HAP-1 (cell line): ENCODE measurements at places on chromosomes 3 and 15.
A peak's percentile ranks its signal among the peaks of the same experiment; 100 is the strongest.

DNA sequence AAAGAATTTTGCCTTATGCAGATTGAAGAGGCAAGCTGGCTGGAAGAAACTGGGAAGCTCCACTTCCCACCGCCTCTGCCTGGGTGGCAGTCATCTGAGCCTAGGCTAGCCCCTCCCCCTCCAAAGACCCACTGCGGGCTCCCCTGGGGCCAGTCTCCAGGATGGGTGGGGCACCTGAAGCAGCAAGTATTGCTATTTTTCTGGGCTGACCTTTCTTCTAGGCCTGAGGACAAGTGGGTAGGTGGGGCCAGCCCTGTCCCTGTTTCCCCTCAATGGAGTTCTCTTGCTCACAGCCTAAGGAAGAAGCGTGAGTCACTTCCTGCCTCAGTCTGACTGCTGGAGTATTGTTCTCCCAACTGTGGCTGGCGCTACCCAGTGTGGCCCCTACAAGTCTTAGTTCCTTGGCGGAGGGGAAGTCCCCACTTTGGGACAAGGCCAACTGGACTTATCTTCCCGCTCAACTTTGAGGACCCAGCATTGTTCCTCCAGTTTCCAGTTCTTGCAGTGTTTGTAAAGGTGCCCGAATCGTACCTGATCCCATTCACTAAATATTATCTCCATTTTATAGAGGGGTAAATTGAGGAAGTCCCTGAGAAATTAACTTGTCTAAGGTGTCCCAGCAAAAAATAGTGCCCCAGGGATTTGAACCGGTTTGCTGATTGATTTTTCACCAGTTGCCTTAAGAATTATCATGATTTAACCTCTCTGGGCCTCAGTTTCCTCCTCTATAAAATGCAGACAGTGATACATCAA, 1.4 kb downstream of the FURIN start:
- DNase-seq, result peak; percentile 90

GRCh38 chr3:108222853-108223565, 785 bp upstream of the IFT57 start:
- DNase-seq, result peak; percentile 35

- peak; percentile 3 for DNase-seq
Observed at GRCh38 chr3:10783360-10784351, 32.4 kb upstream of the SLC6A11 start.

- DNase-seq, result no peak
Observed at GRCh38 chr15:34213690-34214089, 3.8 kb upstream of the KATNBL1 start.

GRCh38 chr15:62121273-62122015, 43.6 kb downstream of the C2CD4B start:
- no peak for DNase-seq

- DNase-seq, result no peak
Observed at GRCh38 chr15:68844856-68845550, 24.3 kb upstream of the ANP32A start.

GRCh38 chr3:126348308-126348920, 8.8 kb downstream of the KLF15 start:
- peak; percentile 44 for DNase-seq

- no peak for DNase-seq
Observed at GRCh38 chr3:168025076-168025475, 70.6 kb downstream of the GOLIM4 start.

- DNase-seq, result no peak
Observed at GRCh38 chr3:66830301-66830700, 167.8 kb upstream of the KBTBD8 start.

- peak; percentile 58 for DNase-seq
Observed at GRCh38 chr3:27659279-27660021, 62.7 kb downstream of the EOMES start.

DNA sequence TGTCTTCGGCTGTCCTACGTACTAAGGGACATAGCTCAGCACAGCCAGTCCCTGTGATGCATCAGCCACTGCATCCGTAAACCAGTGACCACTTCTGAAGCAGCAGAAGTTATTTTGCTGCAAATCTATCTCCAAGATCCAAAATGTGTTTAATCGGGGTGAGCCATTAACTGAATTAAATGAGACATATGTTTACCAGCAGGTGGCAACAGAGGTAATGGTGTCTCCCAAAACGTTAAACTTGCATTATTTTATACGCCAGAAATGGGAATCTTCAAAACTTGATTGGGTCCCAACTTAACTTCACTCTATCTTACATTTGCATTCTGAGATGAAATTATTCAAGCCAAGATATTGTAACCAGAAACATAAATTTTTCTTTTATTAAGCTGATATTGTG, 75.3 kb upstream of the BOC start:
- DNase-seq, result peak; percentile 56

DNA sequence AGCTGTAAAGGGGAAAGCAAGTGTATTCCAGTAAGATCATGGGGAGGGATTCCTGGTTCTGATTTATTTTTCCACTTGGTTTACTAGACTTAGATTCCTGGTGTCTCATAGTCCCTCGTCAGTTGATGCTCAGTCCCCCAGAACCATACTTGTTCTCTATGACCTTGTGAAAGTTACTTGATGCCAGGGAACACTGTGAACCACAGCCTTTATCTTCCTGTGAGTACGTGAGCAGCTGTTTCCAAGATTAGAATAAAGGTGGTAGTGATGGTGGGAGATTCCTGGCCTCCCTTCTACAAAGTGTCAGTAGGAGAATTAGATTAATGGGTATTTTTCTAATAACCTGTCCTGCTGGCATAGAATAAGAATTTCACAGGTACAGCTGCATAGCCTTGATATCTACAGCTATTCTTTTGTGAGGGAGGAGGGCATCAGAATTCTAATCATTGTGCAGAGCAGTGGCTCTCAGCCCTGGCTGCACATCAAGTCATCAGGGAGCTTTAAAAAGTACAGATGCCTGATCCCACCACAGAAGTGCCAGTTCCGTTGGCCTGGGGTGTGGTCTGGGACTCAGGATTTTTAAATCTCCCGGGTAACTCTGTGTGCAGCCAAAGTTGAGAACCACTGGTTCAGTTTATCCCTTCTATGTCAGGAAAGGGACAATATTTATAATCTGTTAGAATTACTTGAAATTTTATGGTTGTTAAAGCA, 20.0 kb downstream of the GPD1L start:
- no peak for DNase-seq
